Right kidney (tissue), 9 donors: ENCODE measurements at places on chromosomes 12 and 14.

DNA sequence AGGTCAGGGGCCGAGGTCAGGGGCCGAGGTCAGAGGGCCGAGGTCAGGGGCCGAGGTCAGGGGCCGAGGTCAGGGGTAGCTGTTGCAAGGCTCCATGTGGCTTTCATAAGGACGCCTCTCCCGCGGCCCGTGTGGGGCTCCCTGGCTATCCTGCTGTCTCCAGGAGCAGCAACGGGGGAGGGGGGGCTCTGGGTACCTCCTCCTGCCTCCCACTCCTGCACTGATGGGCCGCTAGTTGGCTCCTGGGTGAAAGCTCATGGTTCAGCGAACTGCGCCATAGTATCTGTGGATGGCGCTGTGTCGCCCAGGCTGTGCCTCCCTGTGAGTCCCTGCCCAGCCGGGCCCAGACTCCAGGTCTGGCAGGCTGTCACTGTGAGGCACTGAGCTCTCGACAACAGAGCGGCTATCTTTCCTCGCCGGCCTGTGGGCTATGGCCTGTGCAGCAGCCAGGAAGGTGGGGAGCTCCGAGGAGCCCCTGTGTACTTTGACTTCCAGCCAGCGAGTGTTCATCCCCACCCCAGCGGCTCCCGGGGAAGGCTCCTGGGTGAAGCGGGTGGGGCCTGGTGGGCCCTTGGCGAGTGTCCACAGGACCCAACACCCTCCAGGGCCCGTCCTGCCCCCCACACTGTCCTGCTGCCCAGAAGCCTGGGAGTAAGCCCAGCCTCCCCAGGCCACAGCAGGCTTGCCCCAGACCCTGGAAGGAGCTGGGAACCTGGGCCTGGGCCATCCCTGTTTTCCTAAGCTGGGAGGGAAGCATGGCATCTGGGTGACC is 8.1 kb downstream of the RFLNA start:
- no peak for DNase-seq

- DNase-seq = no peak
These were observed 5.8 kb downstream of the AP5M1 start for GRCh38 chr14:57274551-57274950.

GRCh38 chr12:65106948-65107347 is 14.2 kb downstream of the WIF1 start:
- no peak for DNase-seq

GRCh38 chr12:106275458-106275857 is 27.1 kb upstream of the TCP11L2 start:
- no peak for DNase-seq

- no peak for DNase-seq
These were observed 99.2 kb downstream of the VEZT start for GRCh38 chr12:95316798-95317197.

- DNase-seq = no peak
These were observed 162.6 kb downstream of the CHST11 start for GRCh38 chr12:104619305-104619704.

DNA sequence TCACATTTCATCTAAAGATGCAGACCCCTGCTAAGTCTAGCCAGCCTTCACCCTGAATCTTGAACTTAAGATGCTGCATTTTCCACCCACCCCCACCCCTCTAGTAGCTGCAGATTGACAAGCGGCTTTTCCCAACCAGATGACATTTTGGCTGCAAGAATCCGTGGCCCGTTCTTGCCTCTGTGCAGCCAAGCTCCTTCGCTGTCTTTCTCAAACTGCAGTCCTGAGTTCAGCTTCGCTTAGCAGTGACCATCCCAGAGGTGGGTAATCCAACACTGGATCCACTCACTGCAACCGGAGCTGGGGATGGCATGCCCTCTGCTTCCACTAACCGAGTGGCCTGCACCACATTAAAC is 765 bp upstream of the NFYB start:
- no peak for DNase-seq

DNA sequence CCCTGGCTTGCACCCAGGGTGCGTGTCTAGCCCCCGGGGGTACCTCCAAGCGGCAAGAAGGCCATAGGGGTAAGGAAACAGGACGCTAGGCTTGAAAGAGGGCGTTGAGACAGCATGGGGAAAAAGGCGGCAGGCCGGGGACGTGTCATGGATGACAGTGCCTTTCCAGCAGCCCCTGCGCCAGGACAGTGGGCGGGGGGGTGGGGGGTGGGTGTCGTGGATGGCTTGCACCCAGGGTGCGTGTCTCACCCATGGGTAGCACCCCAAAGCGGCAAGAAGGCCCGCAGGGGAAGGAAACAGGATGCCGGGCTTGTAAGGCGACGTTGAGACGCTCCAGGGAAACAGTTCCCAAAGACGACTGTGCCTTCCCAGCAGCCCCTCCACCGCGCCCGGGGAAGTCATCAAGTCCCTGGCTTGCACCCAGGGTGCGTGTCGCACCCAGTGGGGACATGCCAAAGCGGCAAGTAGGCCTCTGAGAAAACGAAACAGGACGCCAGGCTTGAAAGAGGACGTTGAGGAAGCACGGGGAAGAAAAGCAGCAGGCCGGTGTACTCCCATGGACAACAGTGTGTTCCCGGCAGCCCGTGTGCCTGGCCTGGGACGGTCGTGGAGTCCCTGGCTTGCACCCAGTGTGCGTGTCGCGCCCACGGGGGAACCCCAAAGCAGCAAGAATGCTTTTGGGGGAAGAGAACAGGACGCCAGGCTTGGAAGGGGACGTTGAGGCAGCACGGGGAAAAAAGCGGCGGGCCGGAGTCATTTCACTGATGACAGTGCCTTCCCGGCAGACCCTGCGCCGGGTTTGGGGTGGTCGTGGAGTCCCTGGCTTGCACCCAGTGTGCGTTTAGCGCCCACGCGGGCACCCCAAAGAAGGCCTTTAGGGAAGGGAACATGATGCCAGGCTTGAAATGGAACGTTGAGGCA is 163.5 kb upstream of the ALG10B start:
- DNase-seq = no peak

- no peak for DNase-seq
These were observed 274.2 kb upstream of the E2F7 start for GRCh38 chr12:77339610-77340009.

GRCh38 chr12:119528241-119528640 is 65.3 kb upstream of the TMEM233 start:
- peak; percentile 3 for DNase-seq

GRCh38 chr12:52087961-52088820 is 8.7 kb downstream of the SMIM41 start:
- no peak for DNase-seq

GRCh38 chr14:20546877-20547276 is 14.0 kb downstream of the RNASE9 start:
- no peak for DNase-seq

DNA sequence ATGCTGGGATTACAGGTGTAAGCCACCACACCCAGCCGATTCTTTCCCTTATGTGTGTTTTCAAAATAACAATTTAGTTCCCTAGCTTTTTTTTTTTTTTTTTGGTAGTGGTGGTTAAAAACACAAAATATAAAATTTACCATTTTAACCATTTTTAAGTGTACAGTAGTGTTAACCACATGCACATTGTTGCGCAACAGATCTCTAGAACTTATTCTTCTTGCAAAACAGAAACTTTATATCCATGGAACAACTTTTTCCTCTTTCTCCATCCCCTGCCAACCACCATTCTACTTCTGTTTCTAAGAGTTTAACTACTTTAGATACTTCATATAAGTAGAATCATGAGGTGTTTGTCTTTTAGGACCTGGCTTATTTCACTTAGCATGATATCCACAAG is 1.1 kb upstream of the NDUFA12 start:
- no peak for DNase-seq

DNA sequence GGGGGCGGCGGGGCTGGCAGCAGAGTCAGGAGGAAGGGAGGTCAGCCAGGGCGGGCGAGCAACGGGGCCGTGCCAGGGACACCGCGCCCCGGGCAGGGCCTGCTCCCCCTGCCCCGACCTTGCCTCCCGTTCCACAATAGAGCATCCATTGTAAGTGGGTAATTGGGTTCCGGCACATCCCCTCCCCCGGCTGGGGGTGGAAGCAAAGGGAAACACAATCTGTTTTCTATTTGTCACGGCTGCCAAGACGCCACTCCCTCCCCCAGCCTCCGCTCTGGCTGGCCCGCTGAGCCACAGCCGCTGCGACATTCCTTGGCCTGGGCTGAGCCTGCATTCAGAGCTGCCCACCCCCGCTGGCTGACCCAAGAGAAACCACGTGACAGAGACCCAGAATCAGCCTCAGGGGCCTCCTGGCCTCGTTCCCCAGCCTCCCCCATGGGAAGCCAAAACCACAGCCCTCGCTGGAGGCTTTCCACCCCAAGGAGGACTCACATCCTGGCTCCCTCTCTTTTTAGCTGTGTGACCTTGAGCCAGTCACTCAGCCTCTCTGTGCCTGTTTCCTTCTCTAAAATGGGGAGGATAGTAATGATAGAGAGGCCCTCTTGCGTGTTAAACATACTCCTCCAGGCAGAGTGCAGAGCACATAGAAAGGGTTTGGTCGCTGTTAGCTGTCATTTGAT is 117.6 kb downstream of the SCARB1 start:
- DNase-seq = peak; percentile 90

DNA sequence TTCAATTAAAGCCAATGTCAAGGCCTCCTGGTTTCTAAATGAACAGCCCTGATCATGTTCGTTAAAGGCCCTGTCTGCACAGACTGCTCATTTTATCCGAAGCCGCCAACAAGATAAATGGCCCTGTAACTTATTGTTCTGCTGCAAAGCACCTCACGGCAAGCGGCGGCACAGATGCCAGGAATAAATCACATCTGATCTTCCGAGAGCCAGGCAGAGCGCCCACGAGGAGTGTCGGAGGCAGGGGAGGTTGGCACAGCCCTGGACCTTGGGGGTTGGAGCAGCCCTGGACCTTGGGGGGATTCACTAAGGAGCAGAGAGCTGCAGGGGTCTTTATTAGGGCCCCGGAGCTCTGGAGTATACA is 110.5 kb downstream of the SCARB1 start:
- DNase-seq = no peak

- DNase-seq = no peak
These were observed 146.9 kb downstream of the ESR2 start for GRCh38 chr14:64147126-64147790.

DNA sequence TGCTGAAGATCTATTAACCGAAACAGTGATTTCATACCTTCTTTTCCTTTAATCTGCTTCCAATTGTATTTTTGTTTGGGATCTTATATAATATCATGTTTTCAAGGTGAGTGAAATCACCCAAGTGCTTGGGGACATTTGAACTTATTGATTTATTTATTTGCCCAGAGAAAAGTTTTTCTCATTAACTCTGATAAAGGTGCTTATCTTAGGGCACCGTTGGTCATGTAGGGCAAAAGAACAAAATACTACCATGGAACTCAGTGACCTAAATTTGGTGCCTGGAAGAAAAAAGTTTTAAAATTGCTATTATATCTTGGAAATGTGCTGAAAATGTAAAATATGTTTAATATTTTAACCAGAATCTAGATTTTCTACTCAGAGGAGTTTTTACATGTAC is 207.4 kb upstream of the NPAS3 start:
- no peak for DNase-seq

DNA sequence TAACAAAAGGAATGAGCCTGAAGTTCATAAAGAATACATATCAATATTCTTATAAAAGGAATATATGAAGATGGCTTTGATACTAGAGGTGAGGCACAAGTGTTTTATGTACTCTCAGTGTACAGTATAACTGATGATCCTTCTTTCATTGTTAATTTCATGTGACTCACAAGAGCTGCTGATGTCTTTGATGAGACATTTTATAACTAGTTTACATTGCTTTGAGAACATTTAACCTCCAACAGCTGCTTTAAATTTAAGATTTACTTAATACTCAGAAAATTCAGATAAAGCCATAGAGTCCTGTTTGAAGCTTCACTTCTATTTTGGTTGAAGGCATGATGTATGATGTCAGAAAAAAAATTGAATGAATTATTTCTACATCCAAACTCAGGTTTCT is 59.8 kb downstream of the WASHC4 start:
- DNase-seq = no peak

DNA sequence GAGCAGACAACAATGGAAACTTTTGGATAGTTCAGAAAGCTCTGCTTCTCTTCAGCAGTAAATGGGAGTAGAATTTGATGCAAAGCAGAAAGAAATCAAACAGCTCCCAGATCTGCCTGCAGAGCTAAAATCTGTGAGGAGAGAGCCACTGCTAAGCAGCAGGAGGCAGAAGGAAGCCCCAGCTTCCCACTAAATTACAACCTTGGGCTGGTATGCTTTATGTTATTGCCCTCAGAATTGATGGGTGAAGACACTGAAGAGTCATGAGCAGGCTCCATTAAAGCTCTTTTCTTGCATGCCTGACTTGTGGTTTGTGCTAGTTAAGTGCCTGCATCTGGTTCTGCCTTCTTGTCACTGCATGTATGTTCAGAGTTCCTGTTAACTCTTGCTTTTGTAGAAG is 8.4 kb downstream of the ZC2HC1C start:
- no peak for DNase-seq

DNA sequence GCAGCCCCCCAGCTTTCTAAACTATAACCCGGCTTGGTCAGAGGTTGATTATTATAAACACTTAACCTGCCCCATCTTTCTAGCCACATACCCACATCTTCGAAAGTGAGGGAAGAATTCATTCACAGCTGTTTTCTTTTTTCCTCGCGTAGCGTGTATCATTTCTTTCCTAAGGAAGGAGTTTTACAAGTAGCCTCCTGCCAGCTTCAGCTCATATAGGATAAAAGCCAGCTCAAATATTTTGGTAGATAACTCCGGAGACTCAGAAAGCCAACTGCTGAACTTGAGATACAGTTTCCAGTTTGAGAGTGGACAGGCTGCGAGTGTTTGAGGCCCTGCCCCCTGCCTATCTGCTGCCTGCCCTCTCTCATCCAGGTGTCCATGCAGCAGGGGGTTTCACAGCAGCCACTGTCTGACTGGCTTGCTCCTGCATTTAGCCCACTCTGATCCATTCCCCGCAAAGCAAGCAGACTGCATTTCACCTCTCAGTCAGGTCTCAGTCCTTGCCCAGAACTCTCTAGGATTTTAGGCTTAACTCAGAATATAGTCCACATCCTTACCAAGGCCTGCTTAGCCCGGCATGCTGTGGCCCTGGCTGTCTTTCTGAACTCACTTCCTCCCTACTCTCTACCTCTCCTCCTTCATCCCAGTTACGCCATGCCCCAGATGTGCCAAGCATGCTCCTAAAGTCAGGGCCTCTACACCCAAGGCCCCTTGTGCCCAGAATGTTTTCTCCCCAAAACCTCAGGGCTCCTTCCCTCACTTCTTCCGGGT is 46.9 kb downstream of the EVL start:
- DNase-seq = no peak

DNA sequence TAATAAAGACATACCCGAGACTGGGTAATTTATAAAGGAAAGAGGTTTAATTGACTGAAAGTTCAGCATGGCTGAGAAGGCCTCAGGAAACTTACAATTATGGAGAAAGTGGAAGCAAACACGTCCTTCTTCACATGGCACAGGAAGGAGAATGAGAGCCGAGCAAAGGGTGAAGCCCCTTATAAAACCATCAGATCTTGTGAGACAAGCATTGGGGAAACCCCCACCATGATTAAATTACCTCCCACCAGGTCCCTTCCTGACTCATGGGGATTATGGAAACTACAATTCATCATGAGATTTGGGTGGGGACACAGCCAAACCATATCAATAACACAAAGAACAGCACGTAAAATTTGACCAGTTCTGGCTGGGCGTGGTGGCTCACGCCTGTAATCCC is 85.6 kb upstream of the ATF7IP start:
- DNase-seq = no peak
